Right cardiac atrium (tissue), 5 donors: ENCODE measurements at places on chromosomes 1 and 21.

- no peak for DNase-seq
Observed at GRCh38 chr1:232452117-232452516, 177.8 kb downstream of the SIPA1L2 start.

DNA sequence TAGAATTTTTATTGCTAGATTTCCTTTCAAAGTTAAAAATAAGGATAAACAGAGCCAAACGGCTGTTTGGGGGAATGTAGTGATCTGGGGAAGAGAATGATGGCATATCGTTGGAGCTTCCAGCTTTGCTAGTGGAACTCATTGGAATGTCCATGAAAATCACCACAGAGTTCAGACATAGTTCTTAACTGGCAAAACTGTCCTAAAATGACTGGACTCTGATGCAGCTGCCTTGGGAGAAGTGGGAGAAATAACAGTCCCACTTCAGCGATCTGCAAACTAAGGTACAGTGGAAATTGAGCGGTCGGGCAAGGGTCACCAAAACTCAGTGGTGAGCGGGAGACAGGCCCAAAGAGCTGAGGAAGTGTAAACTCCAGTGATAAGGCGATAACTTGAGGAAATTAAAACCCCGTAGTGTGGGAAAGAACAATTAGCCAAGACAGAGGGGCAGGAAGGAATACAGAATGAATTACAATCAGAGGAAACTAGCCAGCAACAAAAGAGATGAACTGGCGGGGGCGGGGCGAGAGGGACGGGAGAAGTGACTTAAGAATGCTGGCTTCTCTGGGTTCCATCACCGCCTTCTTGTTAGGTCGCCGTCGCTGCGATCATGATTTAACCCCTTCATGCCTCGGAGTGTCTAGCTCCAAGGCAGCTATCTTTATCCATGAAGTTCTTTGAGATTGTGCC lies 89.8 kb upstream of the ARHGAP29 start:
- peak; percentile 79 for DNase-seq

- no peak for DNase-seq
Observed at GRCh38 chr1:179129702-179130473, 48.0 kb downstream of the TOR3A start.

DNA sequence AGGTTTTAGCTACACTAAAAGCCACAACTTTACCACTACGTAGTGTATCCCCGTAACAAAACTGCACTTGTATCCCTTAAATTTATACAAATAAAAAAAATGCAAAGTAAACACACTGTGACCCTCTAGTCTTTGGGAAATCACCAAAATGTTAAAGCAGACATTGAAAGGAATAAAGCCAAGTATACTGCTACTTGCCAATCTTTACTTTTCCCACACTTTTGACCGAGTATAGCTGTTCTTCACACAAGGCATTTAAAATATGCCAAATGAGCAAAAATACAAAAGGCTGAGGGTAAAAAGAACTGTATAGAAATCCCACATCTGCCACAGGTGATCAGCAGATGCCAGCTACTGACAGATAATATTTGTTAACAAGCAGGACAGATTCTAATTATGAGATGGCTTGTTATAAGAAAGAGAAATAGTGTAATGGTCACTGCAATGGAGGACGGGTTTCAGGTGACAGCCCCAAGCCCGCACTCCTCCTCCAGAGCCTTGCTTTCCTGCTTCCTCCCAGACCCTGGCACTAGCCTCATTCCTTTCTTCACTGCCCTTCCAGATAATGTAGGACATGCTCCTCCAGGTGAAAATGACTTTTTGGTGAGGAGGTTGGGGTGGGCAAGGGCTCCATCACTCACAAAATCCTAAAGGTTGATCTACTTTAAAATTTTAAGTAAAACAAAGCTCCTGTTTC lies 18.1 kb downstream of the KCNT2 start:
- DNase-seq = no peak

DNA sequence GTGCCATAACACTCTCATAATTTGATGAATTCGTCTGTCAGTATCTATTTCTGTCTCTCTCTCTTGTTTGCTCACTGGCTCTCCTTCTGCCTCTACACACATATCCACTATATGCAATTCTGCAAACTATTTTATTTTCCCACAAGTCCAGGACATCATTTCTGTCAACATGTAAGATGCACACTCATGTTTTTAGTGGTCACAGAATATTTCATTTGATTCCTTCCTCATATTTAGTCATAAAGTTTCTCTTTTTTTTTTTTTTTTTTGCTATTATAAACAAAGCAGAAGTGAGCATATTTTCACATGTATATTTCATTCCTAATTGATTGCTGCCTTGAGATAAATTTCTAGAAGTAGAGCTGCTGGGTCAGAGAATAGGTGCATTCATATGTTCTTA lies 165.3 kb downstream of the PGBD5 start:
- no peak for DNase-seq

GRCh38 chr1:214698559-214698958 lies 95.6 kb downstream of the CENPF start:
- no peak for DNase-seq

- no peak for DNase-seq
Observed at GRCh38 chr1:207817778-207818751, 66.2 kb downstream of the CD46 start.

DNA sequence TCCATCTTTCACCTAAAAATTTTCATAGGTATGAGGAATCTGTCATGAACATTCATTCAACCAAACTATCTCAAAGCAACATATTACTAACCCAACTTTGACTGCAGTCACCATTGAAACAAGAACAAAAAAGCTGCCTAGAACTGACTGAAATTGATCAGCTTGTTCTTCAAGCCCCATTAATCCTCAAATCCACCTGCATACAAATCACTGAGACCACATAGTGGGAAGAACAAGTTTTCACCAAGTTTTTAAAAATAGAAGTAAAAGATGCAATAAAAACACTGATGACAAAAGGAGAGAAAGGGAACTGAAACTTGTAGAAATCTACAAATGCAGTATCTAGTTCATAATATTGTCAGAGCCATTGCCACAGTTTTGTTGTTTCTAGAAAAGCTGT lies 6.1 kb downstream of the SORT1 start:
- no peak for DNase-seq

DNA sequence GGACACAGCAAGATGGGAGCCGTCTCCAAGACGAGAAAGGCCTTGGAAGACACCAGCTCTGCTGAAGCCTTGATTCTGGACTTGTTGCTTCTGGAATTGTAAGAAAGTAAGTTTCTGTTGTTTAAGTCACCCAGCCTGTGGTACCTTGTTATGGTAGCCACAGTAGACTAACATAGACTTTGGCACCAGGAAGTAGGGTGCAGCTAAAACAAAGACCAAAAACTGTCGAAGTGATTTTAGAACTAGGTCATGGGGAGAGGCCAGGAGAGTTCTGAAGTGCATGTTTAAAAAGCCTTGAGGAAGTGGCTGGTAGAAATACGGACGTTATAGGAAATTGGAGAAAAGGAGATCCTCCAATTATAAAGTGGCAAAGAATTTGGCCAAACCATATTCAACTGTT lies 28.5 kb downstream of the ZNF496 start:
- DNase-seq = no peak

DNA sequence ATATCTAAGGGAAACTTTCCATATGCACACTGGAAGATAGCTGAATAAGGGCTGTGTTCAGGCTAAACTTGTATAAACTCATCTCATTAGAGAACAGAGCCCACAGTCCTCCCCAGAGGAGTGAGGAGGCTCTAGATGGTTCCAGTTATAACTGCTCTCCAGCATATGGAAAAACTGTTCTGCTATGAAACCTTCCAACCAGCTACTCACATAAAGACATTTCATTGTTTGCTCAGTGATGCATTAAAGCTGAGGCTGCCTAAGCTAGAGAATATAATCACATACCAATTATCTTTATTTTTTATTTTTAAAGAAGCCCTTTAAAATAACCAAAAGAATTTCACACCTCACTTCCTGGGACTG lies 13.3 kb downstream of the AHCYL1 start:
- no peak for DNase-seq

- no peak for DNase-seq
Observed at GRCh38 chr1:157829210-157829609, 9.3 kb upstream of the FCRL1 start.

GRCh38 chr1:158185770-158186169 lies 5.1 kb downstream of the CD1D start:
- DNase-seq = no peak

DNA sequence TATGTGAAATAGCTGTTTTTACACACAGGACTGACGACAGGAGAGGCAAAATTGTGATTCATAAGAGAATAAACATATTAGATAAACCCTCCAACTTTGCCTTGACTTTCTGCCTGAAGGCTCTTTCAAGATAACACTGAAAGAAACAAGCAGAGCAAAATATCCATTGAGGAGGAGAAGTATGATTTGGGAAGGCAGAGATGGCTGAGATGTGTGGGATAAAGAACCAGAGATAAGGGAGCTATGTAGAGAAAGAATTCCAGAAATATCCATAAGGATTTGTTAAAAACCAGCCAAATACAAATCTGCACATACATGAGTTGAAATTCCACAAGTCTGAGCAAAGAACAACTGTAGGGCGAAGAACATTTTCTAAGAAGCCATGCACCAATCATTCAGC lies 1064.7 kb downstream of the PLA2G4A start:
- no peak for DNase-seq

DNA sequence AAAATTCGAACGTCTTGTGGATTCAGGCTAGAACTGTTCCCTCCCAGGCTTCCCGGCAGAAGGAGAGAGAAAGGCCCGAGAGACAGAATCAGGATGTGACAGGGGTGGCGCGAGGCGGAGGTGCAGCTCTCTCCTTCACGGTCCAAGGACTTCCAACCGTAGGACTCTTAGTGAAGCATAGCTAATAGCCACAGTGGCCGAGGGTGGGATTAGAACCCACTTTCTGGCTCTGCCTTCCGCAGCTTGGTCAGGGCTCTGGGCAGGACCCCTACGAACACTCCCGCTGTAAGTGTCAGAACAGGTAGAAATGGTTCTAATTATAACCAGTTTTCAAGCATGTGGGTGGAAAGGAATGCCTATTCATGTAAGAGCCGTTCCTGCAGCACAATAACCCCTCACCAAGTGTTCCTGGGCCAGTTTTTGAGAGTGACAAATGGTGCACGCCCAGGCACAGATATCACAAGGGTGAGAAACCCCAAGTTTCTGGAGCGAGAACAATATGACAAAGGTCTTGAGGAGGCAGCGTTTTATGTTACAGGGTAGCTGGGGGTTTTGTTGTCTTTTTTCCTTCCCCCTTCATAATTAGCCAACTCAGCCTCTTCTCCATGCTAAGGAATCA lies 86.4 kb downstream of the SYF2 start:
- no peak for DNase-seq

DNA sequence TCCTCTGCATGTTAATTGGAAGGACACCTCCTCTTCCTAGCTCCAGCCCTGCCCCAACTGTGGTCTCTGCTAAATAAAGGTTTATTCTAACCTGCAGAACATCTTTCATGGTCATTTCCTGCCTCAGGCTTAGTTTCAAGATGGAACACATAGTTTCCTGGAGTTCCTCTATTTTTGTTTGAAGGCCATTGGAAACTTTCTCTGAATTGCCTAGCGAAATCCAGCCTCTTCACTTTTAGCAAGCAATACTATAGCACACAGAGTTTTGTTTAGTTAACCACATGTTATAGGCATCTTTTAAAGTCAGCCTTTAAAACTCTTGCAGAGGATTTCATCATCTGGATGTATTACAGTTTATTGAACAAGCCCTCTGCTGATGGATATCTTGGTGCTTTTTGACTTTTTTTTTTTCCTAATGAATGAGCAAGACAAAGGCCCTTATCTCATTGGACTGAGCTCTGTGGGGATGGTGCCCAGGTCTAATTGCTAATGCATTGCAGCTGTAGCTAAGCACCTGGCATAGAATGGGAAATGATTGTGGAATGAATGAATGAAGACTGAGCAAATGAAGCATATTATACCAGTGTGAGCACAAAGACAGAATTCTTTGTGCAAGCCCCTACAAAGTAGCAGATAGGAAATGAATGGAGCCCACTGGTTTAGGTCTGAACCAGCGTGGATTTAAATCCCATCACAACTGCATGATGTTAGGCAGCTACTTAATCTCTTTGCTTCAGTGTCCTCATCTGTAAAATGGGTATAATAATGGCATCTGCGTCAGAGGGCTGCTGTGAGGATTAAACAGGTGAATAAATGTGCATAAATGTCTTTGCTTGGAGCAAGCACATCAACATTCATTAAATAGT lies 641 bp upstream of the CFAP107 start:
- DNase-seq = no peak

DNA sequence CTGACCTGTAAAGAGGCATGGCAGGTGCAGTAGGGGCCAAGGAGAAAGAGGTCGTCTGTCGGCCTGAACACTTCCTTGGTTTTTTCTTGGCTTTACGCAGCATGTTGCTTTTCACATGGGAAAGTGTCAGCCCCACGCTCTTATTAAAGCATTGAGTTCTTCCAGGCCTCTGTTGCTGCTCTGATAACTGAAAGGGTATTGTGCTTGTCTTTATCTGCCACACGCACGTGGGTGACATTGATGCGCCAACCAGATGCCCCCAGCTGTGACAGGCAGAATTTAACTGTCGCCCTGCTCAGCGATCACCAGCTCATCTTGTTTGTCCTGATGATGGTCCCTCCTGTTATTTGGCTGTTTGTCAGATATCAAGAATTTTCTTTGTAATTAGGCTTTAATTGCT lies 76.5 kb downstream of the GALNT2 start:
- DNase-seq = no peak

GRCh38 chr1:236536540-236536939 lies 12.8 kb downstream of the LGALS8 start:
- no peak for DNase-seq
